Stimulated activated naive CD4-positive, alpha-beta T cell (primary cell): ENCODE measurements at places on chromosomes 2 and 18.

GRCh38 chr18:56284319-56284718, 354.1 kb downstream of the TXNL1 start:
- DNase-seq = no peak

DNA sequence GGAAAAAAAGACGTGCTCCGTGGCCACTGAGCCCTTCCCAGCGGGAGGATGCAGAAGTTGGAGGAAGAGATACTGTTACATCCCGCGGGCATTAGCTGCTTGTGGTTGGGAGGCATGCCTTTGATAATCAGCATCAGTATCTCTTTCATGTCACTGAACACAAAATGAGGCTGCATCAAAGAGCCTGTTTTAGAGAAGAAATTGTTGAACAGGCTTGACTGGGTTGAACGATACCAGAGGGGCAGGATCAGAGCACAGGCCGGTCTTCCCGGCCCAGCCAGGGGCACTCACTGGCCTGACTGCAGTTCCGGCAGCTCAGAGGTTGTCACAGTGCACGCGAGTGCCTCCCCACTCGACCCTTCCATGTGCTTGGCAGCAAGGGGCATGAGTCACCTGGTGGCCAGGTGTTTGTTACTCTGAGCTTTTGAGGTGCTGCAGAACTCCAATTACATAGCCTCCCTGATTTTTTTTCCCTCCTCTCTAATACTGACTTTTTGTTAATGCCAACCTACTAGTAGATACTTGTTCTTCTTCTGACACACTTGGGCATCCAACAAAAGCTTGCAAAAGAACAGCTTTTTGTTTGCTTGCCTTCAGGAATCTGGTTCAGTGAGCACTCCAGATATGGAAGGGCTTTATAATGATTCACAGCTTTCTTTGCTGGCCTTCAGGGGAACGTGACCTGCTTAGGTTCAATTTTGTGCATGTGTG, 121.6 kb downstream of the VAPA start:
- no peak for DNase-seq

DNA sequence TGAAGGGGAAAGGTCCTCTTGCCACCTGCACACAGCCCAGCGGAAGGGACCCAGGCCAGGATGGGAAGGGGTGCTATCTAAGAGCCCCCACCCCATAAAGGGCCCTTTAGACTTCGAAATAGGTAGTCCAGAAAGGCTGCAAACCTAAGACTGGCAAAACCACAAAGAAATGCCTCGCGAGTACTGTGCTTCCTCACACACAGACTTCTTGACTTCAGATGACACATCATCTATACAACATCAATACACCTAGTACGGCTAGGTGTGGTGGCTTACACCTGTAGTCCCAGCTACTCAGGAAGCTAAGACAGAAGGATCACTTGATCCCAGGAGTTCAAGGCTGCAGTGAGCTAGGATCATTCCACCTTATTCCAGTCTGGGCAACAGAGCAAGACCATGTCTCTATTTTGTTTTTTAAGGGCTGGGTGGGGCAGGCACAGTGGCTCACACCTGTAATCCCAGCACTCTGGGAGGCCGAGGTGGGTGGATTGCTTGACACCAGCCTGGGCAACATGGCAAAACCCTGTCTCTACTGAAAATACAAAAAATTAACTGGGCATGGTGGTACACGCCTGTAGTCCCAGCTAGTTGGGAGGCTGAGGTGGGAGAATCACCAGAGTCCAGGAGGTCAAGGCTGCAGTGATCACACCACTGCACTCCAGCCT, 125.8 kb downstream of the CABLES1 start:
- DNase-seq = peak; percentile 10

DNA sequence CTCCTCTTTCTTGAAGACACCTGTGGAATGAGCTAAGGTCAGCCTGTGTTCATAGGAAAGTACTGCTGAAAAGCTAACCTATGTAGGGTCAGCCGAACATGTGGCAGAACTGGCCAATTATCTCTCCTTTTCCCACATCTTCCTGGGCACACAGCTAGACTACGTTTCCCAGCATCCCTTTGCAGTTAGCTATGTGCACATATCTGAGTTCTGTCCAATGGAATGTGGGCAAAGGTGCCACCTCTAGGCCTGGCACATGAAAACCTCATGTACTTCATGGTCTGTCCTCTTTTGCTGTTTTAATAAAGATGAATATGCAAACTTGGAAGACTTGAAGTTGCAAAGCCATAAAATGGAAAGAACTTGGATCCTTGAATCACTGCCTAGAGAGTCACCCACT, 352.6 kb downstream of the TNS1 start:
- no peak for DNase-seq
